ENCODE measurements at places on chromosomes 3 and 15.

- DNase-seq: no peak
Measured at GRCh38 chr3:13013994-13014754, 59.1 kb downstream of the IQSEC1 start.

- DNase-seq: no peak
Measured at GRCh38 chr3:106678657-106679390, 698.4 kb upstream of the CCDC54 start.

- DNase-seq: no peak
Measured at GRCh38 chr3:161496508-161496907, at the start of gene OTOL1. Gene OTOL1, plus strand, starts transcription at chr3:161496808. Its CDS starts 0 bp downstream, at chr3:161496808.

DNA sequence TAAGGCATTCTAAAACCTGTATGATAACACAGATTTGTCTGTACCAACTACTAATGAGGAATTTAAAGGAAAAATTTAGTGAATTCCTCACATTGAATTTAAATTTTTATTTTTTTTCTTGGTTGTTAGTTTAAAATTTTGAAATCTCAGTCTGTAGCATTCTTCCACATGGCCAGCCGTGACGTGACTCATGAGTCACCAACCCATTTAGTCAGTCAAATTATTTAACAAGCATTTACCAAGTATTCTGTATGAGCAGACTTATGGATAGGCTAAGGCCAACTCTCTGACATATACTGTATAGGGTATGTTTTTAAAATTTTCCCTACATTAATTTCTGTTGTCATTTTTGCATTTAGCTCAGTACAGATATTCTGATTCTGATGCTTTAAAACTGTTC, 112.9 kb downstream of the CNTN4 start:
- no peak for DNase-seq

DNA sequence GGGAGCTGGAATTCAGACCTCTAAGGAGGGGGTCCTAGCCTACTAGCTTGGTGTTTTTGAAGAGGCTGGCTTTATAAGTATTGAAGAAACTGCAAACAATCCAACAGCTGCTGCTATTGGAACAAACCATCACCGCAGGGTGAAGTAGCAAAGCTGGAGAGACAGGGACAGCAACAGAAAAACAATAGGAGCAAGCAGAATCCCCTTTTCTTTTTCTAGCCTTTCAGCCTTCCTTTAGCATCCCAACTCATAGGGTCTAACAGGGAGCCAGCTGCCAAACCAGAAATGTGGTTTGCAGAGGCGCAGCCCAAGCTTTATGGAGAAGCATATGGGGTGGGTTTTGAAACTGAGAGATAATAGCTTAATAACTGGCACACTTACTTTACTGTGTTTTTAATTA, 106.2 kb upstream of the CHMP2B start:
- no peak for DNase-seq

- DNase-seq: no peak
Measured at GRCh38 chr3:9897408-9898372, 5.0 kb upstream of the IL17RE start.

DNA sequence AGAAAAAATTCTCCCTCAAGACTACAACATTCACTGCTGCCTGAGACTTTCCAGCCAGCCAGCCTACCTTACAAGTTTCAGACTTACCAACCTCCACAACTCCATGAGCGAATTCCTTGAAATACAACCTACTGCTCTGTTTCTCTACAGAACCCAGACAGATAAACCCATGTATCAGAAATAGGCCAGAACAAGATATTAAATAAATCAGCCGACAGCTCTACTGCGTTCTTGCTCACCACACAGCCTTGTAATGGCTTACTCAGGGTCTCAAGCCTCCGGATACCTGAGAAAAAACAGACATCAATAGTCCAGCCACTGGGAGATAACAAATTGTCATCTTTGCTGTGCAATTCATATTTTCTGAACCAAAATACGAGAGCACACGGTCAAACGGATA, 43.6 kb upstream of the LIPC start:
- DNase-seq: no peak

DNA sequence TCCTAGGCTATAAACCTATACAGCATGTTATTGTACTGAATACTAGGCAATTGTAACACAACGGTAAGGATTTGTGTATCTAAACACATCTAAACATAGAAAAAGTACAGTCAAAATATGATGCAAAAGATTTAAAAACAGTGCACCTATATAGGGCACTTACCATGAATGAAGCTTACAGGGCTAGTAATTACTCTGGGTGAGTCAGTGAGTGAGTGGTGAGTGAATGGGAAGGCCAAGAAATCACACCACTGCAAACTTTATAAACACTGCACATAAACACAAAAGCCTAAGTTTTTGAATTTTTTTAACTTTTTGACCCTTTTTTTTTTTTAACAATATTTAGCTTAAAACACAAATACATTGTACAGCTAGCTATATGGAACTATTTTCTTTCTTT, 204.7 kb upstream of the CTNNB1 start:
- DNase-seq: no peak

DNA sequence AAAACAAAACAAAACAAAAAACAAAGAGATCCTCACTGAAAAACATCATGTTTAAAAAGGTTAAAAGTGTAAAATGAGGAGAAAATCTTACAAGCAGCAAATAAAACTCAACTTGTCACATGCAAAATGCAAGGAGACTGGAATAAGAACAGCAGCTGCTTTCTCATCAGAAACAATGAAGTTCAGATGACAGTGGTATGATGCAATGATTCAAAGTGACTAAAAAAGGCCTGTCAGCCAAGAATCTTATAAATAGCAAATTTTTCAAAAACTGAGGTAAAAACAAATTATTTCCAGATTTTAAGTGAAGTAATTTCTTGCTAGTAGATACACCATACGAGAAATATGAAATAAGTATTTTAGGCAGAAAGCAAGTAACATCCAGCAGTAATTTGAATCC, 68.6 kb upstream of the EPHA3 start:
- DNase-seq: peak; percentile 29

- DNase-seq: peak; percentile 41
Measured at GRCh38 chr3:171976526-171976925, 62.9 kb upstream of the FNDC3B start.

DNA sequence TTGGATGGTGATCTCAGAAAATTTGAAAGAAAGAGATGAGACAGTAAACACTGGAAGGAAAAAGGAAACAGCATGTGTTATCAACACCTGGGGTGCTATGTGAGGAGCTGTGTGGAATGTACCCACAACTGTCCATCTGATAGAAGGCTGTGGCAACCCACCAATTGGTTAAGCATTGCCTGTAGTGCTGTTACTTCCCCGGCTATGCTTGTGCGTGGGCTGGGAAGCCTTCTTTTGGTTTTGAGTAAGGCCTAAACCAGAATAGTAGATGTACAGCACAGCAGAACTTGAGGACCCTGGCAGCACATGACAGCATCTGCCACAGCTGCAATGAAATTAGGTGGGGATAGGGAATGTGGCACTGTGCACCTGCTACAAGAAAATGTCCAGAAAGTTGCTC, 184.5 kb downstream of the FHIT start:
- DNase-seq: no peak

GRCh38 chr15:42119446-42119760, 25.0 kb upstream of the PLA2G4D start:
- DNase-seq: no peak

DNA sequence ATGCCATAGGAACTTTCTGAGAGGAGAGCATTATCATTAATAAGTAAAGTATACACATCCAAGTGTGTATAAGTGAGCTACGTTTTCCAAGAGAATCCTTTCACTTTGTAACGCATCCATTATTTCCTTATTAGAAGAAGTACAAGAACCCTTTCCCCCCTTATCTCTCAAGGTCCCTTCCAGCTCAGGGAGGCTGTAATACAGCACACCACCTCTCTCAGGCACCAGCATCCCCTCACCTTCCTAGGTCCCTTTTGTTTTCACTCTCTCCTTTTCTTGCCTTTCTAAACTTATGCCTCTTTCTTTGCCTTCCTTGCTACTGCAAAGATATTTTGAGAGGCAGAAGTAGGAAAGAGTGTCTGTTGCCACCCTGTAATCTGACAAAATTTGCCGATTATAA, 446.0 kb downstream of the GRM7 start:
- no peak for DNase-seq

GRCh38 chr3:189778340-189778950, 147.3 kb downstream of the TP63 start:
- DNase-seq: no peak

DNA sequence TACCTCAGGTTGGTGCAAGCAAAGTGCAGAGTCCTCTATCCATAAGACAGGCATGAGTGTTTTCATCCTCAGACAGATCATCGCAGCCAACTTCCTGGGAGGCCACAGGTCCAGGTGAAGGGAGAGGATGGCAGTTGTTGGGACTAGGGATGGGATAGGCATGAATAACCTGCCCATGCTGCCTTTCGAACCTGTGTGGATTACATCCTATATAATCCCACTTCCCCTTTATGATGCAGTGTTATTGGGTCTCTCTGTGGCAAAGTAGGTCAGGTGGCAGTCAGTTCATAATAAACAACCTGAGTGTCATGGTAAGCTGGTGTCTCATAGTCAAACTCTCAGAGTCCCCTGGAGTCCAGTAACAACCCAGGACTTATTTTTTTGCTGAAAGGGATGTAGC, 40.4 kb downstream of the CCR3 start:
- DNase-seq: no peak

DNA sequence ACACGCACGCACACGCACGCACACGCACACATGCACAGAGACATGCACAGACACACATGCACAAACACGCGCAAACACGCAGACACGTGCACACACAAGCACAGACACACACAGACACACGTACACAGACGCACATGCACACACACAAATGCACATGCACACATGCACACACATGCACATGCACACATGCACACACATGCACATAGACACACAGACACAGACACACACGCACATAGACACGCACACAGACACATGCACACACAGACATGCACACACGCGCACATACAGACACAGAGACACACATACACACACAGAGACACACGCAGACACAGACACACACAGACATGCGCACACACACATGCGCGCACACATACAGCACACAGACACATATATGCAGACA, 26.4 kb upstream of the PIGZ start:
- no peak for DNase-seq

- DNase-seq: no peak
Measured at GRCh38 chr3:17187589-17188184, 302.9 kb downstream of the PLCL2 start.

DNA sequence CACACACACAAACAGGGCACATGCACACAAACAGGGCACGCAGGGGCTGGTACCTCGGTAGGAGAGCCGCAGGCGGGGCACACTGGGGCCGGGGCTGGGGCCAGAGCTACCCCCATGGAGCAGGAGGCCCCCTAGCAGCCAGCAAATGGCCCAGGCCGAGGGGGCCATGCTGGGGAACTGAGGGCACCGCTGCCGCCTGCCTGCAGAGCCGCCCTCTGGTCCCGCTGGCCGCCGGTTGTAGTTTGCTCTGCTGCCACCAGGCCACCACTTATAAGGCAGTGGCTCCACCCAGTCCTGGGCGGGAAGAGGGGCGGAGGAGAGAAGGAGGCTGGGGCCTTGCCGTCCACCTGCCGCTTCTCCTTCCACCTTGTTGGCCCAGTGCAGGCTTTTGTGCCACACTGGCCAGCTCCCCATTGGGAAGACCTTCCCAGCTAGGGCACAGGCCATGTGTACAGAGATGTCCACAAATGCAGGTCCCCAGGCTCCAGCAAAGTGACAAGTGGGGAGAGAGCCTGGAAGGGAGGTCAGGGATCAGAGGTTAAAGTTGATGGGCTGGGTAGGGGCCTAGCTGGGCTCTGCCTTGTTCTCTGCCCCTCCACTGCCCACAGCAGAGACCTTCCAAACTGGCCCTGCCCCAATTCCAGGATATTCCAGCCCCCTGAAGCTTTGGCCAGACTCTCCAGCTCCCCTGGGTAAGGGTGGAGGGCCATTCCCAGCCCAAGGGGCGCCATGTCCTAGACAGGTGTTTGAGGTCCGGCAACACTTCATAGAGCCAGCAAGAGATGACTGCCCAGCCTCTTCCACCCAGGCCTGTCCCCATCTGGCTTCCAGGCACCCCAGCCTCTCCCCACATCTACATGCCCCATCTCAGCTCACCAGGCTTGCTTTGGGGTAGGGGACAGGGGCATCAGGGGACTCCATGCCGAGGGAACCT, at the start of gene SEMA3G:
Gene SEMA3G, minus strand, starts transcription at position 244 of the 934 bp plus-strand sequence. Its CDS starts 76 bp downstream, at position 168.
- peak; percentile 82 for DNase-seq

- no peak for DNase-seq
Measured at GRCh38 chr3:14885307-14885706, 62.1 kb upstream of the NR2C2 start.

GRCh38 chr15:100189849-100190248, 151.9 kb downstream of the ADAMTS17 start:
- DNase-seq: no peak

DNA sequence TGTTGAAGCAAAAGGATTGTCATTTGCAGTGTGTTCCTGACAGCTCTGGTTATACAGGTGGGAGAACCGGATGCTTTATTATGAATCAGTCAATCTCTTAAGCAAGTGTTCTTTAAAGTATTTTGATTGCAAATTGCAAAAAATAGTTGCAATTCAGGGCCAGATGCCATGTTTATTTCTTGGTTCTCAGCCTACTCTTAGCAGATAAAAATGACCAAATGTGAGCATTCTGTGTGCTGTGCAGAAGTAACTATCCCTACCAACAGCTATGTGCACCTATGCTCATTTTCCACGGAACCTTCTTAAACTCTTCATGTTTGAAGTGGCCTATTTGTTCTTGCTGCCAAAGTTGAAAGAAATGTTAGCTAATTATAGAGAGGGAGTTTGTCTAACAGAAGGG, 262.3 kb upstream of the RASGRP1 start:
- no peak for DNase-seq

GRCh38 chr3:197567904-197568681, 12.3 kb upstream of the BDH1 start:
- no peak for DNase-seq

DNA sequence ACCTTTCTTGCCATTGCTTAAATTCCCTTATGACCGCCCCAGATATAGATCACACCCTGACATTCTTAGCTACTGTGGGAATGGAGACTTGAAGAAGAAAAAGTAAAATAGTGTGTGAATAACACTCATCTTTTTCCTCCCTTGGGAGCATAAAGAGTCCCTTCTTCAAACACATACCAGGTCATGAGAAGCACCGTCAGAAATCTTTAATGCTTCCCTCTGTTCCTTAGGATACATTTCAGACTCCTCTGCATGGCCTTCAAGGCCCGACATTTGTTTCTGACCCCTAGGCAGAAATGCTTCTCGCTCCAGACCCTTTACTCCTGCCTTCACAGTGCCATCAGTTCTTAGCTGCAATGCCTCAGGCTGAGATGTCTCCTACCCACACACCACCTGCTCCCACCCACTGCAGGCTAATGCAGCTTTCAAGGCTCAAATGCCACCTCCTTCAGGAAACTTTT, 143.8 kb upstream of the IL12A start:
- no peak for DNase-seq

GRCh38 chr15:88627463-88627862, 6.3 kb downstream of the AEN start:
- no peak for DNase-seq

All from adipocyte (in vitro differentiated cells).